ENCODE measurements at places on chromosomes 16 and 17. TPM values are rescaled to one million over a fixed set of nuclear protein-coding genes. Genes with fewer than 3 reads are reported as not detected.

Gene KIF18B
- 3.2 TPM for total RNA-seq

Gene SNTB2
- 81.5 TPM for total RNA-seq

Gene ACSM2A
- total RNA-seq = not detected

Gene KPNB1
- 369 TPM for total RNA-seq

Gene KCNJ2
- 0.59 TPM for total RNA-seq

Gene CCDC154
- 0.30 TPM for total RNA-seq

Gene SSTR5
- total RNA-seq = not detected

Gene PHKG2
- total RNA-seq = 16.4 TPM

Gene FOXJ1
- total RNA-seq = not detected

Gene TNK1
- total RNA-seq = 1.2 TPM

Gene SLC7A6OS
- total RNA-seq = 14.6 TPM

Gene TMC7
- total RNA-seq = 0.69 TPM

Gene CNTNAP1
- total RNA-seq = 52.4 TPM

Gene CA4
- not detected for total RNA-seq

Gene SULT1A4
- not detected for total RNA-seq

Gene CTF1
- total RNA-seq = 2.7 TPM

Gene CLEC19A
- not detected for total RNA-seq

Gene SMIM5
- not detected for total RNA-seq

Gene GPR179
- total RNA-seq = under 0.01 TPM

Gene SLC43A2
- total RNA-seq = 6.2 TPM

Gene RUNDC3A
- total RNA-seq = 0.59 TPM

Gene KCNJ18
- not detected for total RNA-seq

Gene PYDC1
- not detected for total RNA-seq

Gene CIBAR2
- not detected for total RNA-seq

Gene CCL2
- 149 TPM for total RNA-seq

Measured in smooth muscle cell of the umbilical artery (primary cell).